ENCODE measurements at places on chromosomes 3 and 15.

DNA sequence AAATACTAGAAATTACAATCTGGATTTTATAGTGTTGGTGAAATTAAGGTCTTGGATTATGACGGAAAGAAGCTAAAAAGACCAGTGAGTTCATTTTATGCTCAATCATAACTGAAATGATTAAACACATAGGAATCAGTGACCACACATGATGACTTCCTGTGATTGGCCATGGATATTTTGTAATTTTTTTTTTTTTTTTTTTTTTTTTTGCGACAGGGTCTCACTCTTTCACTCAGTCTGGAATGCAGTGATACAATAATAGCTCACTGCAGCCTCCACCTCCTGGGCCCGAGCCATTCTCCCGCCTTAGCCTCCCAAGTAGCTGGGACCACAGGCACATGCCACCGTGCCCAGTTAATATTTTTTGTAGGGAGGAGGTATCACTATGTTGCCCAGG, 47.4 kb downstream of the PAQR5 start:
- H3K4me3 ChIP-seq, result no peak overlapping the region
- H3K27me3 ChIP-seq, result no peaks in the 10 kb centered on the region
- no peak for DNase-seq
- no peaks in the 10 kb centered on the region for H3K4me1 ChIP-seq
- H3K36me3 ChIP-seq, result no peaks in the 10 kb centered on the region
- H3K27ac ChIP-seq, result no peak overlapping the region

DNA sequence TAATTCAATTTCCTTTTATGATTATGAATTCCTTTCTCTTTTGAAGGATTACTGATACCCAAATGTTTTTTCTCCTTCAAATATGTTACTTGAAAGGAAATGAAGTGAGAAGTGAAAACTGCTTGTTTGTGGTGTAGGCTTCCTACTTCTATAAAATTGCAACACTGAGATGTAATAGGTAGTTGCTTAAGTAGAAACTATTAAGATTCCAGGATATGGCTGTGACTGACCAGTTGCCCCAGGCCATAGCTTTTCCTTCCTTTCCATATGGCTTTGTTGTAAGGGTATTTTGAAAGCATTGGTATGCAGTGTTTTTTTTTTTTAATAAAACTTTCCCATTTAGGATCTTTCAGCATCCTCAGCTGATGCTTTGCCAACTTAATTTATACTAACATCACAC, 28.5 kb downstream of the DNAJC13 start:
- no peaks in the 10 kb centered on the region for H3K27me3 ChIP-seq
- H3K36me3 ChIP-seq, result no peaks in the 10 kb centered on the region
- no peak overlapping the region for H3K4me3 ChIP-seq
- DNase-seq, result no peak
- no peaks in the 10 kb centered on the region for H3K4me1 ChIP-seq

- no peaks in the 10 kb centered on the region for H3K36me3 ChIP-seq
- no peaks in the 10 kb centered on the region for H3K4me1 ChIP-seq
- H3K4me3 ChIP-seq, result no peak overlapping the region
- no peaks in the 10 kb centered on the region for H3K27me3 ChIP-seq
- DNase-seq, result no peak
Observed at GRCh38 chr3:160826408-160826807, 70.4 kb downstream of the PPM1L start.

- H3K27me3 ChIP-seq, result no peaks in the 10 kb centered on the region
- no peak overlapping the region for H3K27ac ChIP-seq
- H3K4me3 ChIP-seq, result no peak overlapping the region
- no peaks in the 10 kb centered on the region for H3K4me1 ChIP-seq
- no peaks in the 10 kb centered on the region for H3K36me3 ChIP-seq
Observed at GRCh38 chr3:192422321-192422996, 304.9 kb downstream of the FGF12 start.

DNA sequence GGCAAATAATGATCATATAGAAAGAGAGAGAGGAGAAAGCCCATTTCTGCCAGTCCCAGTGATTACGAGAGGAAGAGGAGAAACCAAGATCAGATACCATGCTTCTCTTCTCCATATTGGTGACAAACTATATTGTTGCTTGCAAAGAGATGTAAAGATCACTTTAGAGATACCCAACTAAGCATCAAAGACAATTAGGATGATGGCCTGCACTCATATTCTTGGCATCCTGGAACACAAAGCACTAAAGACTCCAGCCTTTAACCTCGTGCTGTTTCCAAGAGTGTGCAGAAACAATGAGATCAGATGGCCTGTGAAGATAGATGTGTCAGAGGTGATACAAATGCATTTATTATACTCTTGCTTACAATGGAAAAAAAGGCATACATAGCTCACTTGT, 170.7 kb upstream of the TP63 start:
- no peaks in the 10 kb centered on the region for H3K4me1 ChIP-seq
- H3K27ac ChIP-seq, result no peak overlapping the region
- H3K27me3 ChIP-seq, result no peaks in the 10 kb centered on the region
- H3K36me3 ChIP-seq, result no peaks in the 10 kb centered on the region

- no peak for DNase-seq
- H3K27me3 ChIP-seq, result peaks cover 27% of the 10 kb centered on the region
- H3K4me3 ChIP-seq, result peak overlapping the region; percentile 38
- H3K27ac ChIP-seq, result peak overlapping the region; percentile 47
- H3K36me3 ChIP-seq, result no peaks in the 10 kb centered on the region
Observed at GRCh38 chr3:58585005-58585786, 8.0 kb upstream of the FAM107A start.

GRCh38 chr15:27495963-27496459, 525.0 kb downstream of the GABRG3 start:
- H3K27me3 ChIP-seq, result no peaks in the 10 kb centered on the region
- H3K36me3 ChIP-seq, result no peaks in the 10 kb centered on the region
- DNase-seq, result no peak

GRCh38 chr3:30737743-30738499, 131.5 kb downstream of the TGFBR2 start:
- DNase-seq, result no peak
- H3K4me1 ChIP-seq, result no peaks in the 10 kb centered on the region
- no peaks in the 10 kb centered on the region for H3K36me3 ChIP-seq
- no peaks in the 10 kb centered on the region for H3K27me3 ChIP-seq

DNA sequence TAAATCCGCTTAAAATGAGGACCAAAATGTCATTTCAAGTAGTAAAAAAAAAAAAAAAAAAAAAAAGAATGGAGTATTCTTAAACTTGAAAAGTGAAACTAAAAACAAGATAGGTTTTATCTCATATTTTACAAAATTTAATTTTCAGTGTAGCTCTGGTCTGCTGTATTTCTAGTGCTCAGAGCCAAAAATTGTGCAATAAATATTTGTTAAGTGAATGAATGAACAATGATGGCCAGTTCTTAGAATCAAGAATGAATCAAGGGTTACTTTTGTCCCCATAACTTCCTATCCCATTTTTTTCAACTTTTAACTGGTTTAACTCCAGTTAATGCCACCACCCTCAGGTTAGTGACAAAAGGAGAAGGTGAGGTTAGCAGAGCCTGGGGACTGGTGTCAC, 214.4 kb downstream of the ABHD5 start:
- no peaks in the 10 kb centered on the region for H3K27me3 ChIP-seq
- DNase-seq, result no peak
- H3K4me3 ChIP-seq, result no peak overlapping the region

DNA sequence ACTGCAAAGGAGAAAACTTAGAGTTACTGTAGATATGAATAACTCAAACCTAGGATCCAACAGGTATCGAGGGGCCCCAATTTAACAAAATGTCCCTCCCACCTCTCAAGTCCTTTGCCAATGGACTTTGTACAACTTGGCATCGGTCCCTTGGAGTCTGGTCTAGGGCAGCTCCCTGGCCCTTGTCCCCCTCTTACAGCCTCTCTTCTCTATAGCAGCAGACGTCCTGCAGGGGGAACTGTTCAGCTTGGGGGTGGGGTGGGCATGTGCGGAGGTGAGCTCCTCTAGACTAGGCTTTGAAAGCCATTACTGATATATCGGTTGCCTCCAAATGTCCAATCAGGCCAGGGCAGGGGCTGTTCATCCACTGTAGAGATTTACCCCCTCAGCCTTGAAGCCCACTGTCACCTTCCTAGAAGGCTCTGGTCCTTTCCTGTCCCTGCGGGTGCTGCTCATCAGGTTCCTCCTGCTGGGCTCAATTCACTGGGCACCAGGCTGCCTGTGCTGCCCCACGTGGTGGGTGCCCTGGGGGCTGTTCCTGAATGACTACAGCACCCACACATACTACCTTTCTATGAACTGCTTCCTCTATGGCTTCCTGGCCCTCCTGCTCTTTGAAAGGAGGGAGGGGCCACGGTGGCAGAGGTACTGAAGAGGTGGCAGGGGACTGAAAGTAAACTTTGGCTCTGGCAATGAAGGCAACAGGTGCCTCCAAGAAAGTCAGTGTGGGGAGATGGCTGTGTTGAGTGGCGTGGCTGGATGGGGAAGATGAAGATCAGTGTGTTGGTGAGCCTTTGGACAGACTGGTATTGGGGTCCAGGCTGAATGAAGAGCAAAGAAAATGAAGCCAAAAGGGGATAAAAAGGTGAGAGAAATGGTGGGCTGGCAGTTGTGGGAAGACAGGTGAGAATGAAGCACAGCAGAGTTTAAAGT, 78.8 kb upstream of the MEX3B start:
- no peaks in the 10 kb centered on the region for H3K27me3 ChIP-seq
- H3K4me3 ChIP-seq, result no peak overlapping the region
- H3K27ac ChIP-seq, result no peak overlapping the region
- no peak for DNase-seq

GRCh38 chr15:66899555-66900350, 165.6 kb upstream of the SMAD3 start:
- no peaks in the 10 kb centered on the region for H3K27me3 ChIP-seq
- no peak for DNase-seq
- no peaks in the 10 kb centered on the region for H3K36me3 ChIP-seq
- no peaks in the 10 kb centered on the region for H3K4me1 ChIP-seq

GRCh38 chr3:41169023-41169422, 30.3 kb upstream of the CTNNB1 start:
- H3K27ac ChIP-seq, result no peak overlapping the region
- no peak overlapping the region for H3K4me3 ChIP-seq
- no peaks in the 10 kb centered on the region for H3K4me1 ChIP-seq

- no peak overlapping the region for H3K4me3 ChIP-seq
- DNase-seq, result no peak
- H3K36me3 ChIP-seq, result no peaks in the 10 kb centered on the region
- H3K27ac ChIP-seq, result peak overlapping the region; percentile 59
Observed at GRCh38 chr15:92115834-92116233, 262.3 kb downstream of the SLCO3A1 start.

DNA sequence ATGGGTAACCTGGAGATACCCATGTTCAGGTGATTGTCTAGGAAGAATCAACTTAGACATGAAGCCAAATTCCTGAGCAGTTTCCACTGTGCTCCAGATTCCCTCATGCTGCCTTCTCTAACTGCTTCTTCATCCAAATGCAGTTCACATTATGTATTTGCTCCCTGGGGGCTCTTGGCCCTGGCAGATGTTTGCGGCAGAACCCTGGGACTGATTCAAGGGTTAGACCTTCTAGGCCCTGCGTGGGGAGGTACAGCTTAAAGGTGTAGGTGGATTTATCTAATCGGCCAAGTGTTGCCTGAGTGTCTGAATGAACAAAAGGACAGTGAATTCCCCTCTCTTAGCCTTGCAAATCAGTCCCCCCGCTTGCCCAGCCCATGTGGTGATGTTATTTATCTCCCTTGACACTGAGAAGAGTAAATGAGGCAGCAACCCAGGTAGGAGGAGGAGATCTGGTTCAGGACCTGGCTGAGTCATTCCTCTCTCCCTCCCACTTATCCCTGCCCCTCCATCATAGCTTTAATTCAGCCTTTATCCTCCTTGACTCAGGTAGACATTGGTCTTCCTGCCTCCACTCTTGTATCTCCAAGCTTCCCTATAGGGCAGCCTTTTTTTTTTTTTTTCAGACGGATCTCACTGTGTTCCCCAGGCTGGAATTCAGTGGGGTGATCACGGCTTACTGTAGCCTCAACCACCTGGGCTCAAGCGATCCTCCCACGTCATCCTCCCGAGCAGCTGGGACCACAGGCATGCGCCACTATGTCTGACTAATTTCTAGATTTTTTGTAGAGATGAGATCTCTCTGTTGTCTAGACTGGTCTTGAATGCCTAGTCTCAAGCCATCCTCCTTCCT, 54.8 kb downstream of the MAGEF1 start:
- no peaks in the 10 kb centered on the region for H3K4me1 ChIP-seq
- DNase-seq, result no peak
- H3K36me3 ChIP-seq, result no peaks in the 10 kb centered on the region
- H3K4me3 ChIP-seq, result no peak overlapping the region
- no peaks in the 10 kb centered on the region for H3K27me3 ChIP-seq

DNA sequence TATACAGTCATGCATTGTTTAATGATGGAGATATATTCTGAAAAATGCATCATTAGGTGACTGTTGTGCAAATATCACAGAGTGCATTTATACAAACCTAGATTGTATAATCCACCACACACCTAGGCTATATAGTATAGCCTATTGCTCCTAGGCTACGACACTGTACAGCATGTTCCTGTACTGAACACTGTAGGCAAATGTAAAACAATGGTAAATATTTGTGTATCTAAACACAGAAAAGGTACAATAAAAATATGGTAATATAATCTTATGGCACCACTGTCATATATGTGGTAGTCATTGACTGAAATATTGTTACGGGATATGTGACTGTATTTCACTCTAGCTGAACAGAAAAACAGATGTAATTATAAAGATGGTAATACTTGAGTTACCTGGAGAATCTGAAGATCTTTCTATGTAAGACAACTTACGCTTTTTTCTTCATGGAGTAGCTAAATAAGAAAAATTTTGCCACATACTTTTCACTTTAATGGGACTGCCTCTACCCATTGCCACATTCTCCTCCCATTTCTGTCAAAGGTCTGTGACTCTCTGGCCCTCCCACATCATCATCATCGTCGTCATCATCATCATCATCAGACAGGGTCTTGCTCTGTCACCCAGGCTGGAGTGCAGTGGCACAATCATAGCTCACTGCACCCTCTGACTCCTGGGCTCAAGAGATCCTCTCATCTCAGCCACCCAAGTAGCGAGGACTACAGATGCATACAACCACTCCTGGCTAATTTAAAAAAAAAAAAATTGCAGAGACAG, 7.2 kb downstream of the PCOLCE2 start:
- DNase-seq, result no peak
- no peaks in the 10 kb centered on the region for H3K36me3 ChIP-seq
- H3K27me3 ChIP-seq, result peaks cover 9% of the 10 kb centered on the region
- H3K27ac ChIP-seq, result no peak overlapping the region
- H3K4me1 ChIP-seq, result no peaks in the 10 kb centered on the region

DNA sequence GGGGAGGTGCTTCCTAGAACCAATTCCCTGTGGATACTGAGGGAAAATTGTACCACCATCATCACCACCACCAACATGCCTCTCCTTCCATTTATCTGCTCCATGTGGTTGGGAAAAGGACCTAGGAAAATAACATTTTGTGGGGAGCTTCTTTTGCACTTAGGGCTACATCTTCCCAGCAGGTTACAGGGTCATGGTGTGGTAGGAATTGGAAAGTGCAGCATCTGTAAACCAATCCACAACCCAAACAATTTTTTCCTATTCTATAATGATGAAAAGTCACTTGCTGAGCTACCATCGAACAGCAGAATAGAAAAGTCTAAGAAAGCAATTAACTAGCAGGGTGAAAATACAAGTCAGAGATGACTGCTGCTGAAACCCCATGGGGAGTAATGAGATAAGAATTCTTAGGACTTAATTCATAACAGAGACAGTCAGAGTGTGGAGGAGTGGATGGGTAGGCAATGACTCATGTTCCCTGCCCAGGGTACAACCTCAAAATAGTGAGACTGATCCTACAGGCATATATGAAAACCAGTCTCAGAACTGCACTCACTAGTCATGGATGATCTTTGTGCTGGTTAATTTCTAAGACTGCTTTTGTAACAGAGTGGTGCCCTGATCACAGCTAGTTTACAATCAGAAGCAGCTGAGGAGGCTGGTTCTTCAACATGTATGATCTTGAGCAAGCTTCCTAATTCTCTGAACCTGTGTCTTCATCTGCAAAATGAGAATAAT, 38.1 kb upstream of the LEKR1 start:
- no peak overlapping the region for H3K4me3 ChIP-seq
- no peak for DNase-seq
- no peaks in the 10 kb centered on the region for H3K27me3 ChIP-seq
